ENCODE measurements at places on chromosomes 4 and X.

- no peak for DNase-seq
Measured at GRCh38 chr4:145736241-145736831, 56.4 kb downstream of the C4orf51 start.

DNA sequence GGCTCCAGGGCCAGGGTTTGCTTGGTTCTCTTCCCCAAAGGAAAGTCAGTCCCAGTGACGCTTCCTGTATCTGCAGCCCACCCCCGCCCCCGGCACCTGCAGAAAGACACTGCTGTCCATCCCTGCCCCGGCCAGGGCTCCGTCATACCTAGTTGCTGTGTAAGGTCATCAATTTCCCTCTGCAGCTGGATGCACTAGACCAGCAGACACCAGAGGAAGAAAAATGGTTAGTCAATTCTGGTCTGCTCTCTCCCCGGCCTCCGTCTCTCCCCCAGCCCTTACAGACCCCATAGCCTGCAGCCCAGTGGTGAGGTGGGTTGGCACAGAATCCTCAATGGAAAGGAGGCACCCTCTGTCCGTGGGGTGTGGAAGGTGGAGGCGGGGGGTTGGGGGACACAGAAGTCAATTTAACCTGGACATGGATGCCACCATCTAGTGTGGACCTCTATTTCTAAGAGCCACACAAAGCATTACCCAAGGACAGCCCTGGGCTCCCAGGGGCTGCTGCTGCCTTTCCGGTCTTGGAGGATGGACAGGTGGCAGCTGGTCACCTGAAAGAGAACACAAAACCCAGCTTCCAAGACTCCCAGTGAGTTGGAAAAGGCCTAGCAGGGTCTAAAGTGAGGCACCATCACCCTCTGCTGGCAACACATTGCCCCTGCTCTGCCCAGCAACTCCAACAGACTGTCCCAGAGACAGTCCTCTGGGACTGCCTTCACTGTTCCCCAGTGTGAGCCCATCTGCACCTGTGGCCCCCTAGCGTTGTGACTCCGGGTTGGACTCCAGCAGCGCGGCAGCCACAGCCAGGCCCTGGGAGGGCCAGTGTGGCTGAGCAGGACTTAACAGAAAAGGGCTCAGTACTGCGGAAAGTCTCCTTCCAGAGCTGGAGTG, 40.2 kb upstream of the NHSL2 start:
- no peak for DNase-seq

DNA sequence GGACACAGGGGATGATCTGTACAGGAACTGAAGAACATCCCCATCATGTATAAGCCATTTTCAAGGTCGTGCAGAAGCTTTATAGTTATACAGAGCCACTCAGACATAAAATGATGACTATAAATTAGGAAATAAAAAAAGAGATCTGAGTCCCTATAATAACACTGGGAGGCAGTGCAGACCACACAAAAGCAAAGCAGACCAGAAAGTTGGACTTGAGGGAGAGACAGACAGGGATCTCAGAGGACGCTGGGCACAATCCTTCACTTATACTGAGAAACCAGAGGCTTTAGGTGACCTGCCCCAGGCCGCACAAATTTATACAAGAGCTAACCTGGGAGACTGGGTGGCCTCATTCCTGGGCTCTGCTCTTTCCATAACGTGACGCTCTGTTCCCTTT, 70.5 kb downstream of the HADH start:
- DNase-seq: no peak

DNA sequence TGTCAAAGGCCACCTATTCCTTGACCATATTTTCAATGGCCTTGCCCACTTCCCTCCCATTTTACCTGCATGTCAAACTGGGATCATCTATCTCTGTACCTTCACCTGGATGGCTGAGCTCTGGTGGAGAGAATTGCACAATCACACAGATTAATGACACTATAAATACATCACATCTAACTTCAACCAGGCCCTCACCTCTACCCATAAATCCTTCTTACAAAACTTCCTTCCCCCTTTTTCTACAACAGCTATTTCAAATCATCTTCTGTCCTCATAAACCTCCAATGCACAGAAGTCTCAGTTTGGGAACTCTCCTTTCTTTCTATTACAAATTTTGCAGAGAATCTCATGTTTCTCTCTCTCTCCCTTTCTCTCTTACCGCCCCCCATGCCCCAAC, 9.2 kb downstream of the PALLD start:
- DNase-seq: no peak

GRCh38 chr4:151620066-151620465, 140.7 kb downstream of the GATB start:
- DNase-seq: no peak

- DNase-seq: no peak
Measured at GRCh38 chr4:156374069-156374468, 420.4 kb upstream of the CTSO start.

- no peak for DNase-seq
Measured at GRCh38 chr4:172874944-172875343, 293.7 kb upstream of the GALNT7 start.

DNA sequence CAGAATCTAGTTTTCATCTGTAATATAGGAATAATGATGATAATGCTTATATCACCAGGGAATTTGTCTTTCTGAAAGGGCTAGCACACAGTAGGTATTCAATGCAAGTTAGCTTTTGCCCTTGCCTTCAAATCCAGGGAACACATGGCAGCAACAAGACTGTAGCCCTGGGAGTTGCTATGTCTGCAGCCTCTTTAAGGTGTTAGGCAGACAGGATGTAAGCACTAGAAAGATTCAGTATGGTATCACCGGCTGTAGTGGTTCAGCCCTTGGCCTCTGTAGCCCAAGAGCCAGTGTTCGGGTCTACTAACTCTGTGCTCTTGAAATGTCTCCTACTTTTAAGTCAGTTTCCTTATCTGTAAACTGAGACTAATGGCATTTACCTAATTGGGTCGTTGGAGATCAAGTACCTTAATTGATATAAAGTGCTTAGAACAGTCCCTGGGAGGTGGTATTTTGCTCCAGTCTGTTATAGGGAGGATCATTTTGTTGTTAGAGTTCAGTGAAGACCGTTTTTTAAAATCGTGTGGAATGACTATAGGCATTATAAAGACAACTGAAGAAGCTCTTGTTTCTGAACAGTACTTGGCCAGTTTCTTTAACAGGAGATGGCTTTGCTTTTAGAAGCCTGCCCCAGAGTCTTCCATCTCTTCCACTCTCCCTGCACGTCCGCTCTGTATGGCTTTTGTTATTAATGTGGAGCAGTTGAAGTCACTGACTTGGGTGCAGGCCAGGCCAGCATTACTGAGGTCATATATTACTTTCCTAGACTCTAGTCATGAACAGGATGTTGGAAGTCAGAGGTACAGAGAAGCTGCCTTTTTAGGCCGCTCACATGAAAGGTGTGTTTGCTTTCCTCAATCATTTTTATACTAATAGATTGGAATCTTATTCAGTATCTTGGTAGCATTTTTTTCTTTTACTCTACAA, 44.8 kb downstream of the GAB1 start:
- no peak for DNase-seq

DNA sequence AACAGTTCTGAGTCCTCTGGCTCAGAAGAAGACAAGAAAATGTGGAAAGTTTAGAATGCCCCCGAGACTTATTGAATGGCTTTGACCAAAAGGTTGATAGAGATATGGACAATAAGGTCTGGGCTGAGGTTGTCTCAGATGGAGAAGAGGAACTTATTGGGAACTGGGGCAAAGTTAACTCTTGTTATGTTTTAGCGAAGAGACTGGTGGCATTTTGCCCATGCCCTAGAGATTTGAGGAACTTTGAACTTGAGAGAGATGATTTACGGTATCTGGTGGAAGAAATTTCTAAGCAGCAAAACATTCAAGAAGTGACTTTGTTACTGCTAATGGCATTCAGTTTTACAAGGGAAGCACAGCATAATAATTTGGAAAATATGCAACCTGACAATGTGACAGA, 1549.3 kb upstream of the ADGRL3 start:
- no peak for DNase-seq

GRCh38 chr4:142243255-142243654, 602.8 kb downstream of the INPP4B start:
- DNase-seq: no peak

GRCh38 chrX:108000751-108001150, 18.6 kb upstream of the TEX13B start:
- no peak for DNase-seq

DNA sequence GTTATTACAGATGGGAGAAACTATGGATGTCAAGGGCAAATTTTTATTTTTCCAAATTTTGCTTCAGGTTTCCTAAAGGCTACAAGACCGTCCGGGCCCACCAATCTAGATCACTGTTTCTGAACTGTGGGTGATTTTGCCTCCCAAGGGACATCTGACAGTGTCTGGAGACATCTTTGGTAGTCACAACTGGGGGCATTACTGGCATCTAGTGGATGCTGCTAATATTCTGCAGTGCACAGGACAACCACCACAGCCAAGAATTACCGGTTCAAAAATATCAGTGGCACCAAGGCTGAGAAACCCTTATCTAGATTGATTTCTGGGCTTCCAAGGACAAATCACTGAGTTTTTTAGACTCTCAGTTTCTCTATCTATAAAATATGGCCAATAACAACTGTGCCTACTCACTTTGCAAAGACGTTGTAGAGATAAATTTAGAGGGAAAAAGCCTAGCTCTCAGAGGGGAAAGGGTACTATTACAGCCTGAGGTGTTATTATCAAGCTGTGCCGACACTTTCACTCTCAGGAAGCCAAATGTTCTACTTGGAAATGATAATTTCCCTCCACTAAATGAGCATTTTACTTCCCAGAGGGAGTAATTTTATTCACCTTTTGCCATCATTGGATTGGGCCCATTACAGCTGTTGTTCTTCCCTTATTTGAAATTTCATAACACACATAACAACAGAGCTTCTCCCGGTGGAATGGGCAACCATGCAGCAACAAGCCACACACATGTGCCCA, 442.1 kb downstream of the CENPC start:
- no peak for DNase-seq

- no peak for DNase-seq
Measured at GRCh38 chr4:119679251-119679650, 50.6 kb upstream of the PDE5A start.

DNA sequence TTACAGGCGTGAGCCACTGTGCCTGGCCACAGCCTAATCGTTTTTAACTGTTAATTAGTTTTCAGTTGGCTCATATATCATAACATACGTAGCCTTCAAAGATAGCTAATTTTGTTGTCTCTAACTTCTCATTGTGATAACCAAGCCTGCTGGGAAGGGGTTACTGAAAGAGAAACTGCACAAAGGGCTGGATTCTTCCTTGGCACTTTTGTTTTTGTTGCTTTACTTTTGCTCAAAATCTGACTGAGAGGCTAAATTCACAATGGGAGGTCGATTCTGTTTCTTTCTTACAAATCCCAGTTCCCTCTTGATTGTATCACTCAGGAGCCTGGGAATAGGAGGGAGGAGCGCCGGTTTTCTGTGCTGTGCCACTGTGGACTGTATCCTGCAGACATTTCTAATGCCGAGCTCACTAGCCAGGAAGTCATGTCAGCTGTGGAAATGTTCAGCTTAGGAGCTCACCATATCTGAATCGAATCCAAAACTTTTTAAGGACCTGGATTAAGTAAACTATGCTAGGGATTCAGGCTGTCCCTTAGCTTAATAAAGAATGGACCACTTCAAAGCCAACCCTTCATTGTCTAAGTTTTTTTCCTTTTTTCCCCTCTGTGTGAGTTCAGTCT, 120.5 kb upstream of the FAT1 start:
- DNase-seq: no peak

GRCh38 chr4:184568770-184569169, 80.5 kb downstream of the CASP3 start:
- no peak for DNase-seq

GRCh38 chr4:43071069-43071468, 178.6 kb downstream of the GRXCR1 start:
- no peak for DNase-seq

DNA sequence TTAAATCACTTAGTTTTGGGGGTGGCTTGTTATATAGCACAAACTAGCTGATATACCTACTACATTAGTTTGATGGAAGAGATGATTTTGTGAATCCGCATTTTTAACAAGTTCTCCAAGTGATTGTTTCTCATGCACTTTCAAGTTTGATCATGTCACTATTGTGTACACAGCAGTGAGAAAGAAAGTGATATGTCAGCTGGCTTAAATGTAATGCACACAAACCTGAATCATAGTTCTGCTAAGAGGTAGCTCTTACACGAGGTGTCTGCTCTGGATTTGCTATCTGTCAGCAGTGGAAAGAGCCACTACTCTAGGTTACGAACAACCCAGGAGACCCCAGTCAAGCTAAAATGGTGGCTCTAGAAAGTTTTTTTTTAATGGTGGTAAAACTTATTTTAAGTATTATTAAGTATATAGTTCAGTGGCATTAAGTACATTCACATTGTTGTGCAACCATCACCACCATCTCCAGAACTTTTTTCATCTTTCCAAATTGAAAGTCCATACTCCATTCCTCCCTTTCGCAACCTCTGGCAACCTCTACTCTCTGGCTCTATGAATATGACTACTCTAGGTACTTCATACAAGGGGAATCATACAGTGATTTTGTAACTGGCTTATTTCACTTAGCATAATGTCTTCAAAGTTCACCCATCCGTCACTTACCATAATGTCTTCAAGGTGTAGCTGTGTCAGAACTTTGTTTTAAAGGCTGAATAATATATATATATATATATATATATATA, 147.3 kb downstream of the HS6ST2 start:
- no peak for DNase-seq

- no peak for DNase-seq
Measured at GRCh38 chr4:4605849-4606248, 64.0 kb upstream of the STX18 start.

- DNase-seq: no peak
Measured at GRCh38 chr4:82903737-82904136, 3.2 kb downstream of the THAP9 start.

DNA sequence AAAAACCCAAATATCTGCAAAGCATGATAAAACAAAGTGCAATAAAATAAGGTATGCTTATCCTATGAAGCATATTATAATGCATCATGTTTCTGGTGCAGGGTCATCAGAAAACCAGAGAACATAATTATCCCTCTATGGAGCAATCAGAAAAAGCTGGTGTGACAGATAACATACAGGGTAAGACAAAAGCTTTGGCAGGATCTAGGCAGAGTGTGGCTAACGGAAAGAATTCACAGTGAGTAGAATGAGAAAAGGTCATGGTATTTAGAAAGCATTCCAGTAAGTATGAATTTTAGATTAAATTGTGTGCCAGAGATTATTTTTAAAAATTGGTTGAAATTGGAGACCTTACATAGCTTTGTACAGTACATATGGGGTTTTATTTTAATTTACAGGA, 29.0 kb upstream of the UGT2B4 start:
- DNase-seq: no peak

DNA sequence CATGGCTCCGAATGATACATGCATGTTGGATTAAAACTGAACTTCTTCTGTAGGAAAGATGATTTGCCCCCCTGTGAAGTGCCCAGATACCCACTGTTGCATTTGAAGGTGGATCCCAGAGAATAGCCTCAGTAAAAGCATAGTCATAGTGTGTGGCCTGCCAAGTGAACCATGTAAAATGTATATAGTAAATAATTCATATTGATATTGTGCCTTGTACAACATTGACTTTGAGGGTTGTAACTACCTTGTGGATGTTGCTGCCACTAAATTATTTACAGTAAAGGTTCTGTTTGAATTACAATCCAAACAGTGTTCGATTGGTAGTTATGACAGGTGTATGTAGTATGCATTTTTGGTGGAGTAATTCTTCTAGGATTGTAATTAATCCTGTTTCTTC, 19.2 kb downstream of the TMEM131L start:
- no peak for DNase-seq
